ENCODE measurements at places on chromosomes 6 and 20.
A peak's percentile ranks its signal among the peaks of the same experiment; 100 is the strongest.

GRCh38 chr20:21048841-21049273 is 57.3 kb downstream of the LINC00237 start:
- DNase-seq: peak; percentile 30

- no peak for DNase-seq
Measured at GRCh38 chr6:156849806-156850205, 72.6 kb downstream of the ARID1B start.

GRCh38 chr20:25056690-25057233 is 1.2 kb downstream of the ACSS1 start:
- no peak for DNase-seq

DNA sequence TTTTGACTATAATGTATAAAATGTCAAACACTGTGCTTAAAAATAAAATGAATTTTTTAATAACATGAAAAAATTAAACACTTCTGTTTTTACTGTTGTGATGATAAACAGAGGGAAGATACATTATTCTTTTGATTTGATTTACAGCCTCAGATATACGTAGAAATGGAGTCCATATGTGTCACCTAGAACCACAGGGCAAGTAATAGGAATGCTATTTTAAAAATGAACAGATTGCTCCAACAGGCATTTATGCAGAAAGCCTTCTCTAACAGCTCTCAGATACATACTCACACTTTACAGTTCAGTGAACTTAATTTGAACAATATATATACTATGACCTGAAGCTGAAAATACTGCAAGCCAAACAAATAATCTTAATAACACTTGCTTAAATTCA is 1551.0 kb downstream of the GRIK2 start:
- DNase-seq: no peak

- no peak for DNase-seq
Measured at GRCh38 chr6:110617057-110617456, 140.6 kb upstream of the SLC22A16 start.

DNA sequence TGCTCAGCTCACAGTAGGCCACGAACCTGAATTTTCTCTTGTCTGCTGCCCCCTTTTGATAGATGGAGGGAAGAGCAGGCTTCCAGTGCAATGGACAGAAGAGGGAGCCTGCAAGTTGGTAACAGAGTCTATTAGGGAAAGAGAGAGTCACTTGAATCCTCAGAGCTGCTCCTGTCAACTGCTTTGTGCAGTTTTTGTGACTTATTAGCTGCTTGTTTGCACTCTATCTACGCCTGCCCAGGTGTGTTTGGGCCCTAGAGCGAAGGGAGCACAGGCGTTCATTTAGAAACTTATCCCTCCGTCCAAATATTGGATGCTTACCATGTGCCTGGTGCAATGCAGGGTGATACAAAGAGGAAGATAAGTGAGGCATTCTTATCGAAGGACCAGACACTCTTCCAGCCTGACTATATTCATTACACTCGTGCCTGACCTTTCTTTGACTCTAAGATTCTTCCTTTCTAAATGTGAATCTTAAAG is 11.6 kb upstream of the SLC2A12 start:
- DNase-seq: peak; percentile 23

GRCh38 chr6:145899915-145900569 is 64.1 kb downstream of the SHPRH start:
- no peak for DNase-seq

- DNase-seq: no peak
Measured at GRCh38 chr20:10902174-10902573, 228.4 kb upstream of the JAG1 start.

- DNase-seq: no peak
Measured at GRCh38 chr20:12056839-12057238, 139.1 kb downstream of the BTBD3 start.

All from stimulated activated CD8-positive, alpha-beta memory T cell treated with anti-CD3 and anti-CD28 coated beads, Interleukin-4, amount 100 ng/mL, for 24 hours (primary cell).